ENCODE measurements at places on chromosomes 7 and 10.

GRCh38 chr10:61662794-61663259 lies at the start of gene CABCOCO1:
Gene CABCOCO1 (plus strand): TSS chr10:61662929. CDS start chr10:61662973, 44 bp downstream.
- DNase-seq, result no peak

DNA sequence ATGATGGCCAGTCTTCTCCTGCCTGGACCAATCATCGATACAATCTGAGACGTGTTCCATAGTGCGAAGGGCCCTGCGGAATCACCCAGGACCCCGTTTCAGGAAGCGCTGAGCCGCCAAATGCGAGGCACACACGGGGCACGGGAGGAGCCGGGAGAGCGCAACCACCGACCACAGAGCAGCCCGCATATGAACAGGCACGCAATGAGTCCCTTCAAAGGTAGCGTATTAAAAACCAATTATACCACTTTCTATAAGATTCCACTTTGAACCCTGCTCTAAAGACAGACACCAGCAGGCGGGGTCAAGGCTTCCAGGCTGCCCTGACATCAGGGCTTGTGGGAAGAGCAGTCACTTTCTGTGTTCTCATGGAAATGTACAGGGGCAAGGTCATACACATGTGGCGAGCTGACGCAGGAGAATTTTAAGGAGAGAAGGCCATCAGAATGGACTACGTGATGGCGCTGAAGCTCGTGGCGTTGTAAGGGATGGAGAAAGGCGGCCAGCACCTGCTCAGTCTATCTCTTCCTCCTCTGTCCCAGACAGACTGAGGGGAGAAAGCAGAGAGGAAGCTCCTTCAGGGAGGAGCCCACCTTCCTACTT lies 46.2 kb downstream of the AMZ1 start:
- DNase-seq, result no peak

DNA sequence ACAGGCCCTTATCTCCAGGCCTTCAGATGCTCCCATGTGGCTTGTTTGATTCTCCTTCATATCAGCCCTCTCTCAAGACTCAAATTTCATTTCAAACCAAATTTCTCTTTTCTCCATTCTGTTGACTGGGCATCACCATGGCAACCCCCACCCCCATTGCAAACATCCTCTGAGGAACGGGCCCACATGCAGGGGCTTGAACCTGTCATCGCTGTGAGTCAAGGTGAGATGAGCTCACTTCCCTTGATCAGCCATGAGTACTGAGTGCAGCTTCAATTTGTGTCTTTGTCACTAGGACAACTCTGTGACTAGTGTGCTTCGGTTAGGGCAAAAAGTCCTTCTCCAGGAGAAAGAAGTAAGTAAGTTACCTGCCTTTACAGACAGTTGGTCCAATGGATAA lies 41.9 kb downstream of the CALML3 start:
- no peak for DNase-seq

DNA sequence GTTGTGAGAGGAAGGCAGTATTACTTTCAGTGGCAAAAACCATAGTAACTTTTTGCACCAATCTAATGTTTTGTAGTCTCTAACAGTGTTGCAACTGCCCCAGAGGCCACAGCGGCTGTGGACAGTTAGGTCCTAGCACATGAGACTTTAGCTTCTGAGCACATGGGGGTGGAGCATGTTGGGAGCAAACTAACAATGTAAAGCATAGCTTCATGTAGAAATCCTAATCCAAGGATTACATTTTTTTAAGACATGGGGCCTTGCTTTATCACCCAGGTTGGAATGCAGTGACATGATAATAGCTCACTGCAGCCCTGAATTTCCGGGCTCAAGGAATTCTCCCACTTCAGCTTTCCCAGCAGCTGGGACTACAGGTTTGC lies 49.0 kb downstream of the LAMB1 start:
- no peak for DNase-seq

- no peak for DNase-seq
Observed at GRCh38 chr10:112375721-112376395, 1.9 kb downstream of the ACSL5 start.

DNA sequence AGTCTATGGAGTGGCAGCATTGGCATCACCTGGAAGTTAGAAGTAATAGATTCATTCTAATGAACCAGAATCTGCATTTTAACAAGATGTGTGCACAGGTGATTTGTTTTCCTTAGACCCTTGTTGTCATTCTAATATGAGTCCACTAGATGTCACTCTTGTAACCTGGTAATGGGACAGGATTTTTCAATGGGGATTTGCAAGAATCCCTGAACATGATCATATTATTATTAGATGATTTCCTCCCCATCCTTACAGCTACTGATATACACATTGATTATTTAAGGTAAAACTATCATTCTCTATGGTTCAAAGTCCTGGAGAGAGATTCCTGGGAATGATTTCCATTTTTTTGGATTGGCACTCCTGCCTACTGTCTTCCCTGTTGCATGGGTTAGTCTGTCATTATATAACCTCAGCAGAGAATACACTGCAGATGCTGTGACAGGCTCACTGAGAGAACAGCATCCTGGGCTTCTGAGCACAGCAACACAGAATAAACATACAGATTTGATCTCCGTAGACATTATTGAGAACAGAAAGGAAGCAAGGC lies 194.9 kb downstream of the SUGCT start:
- peak; percentile 45 for DNase-seq

GRCh38 chr7:111392294-111392693 lies 170.0 kb downstream of the IMMP2L start:
- DNase-seq, result no peak

- peak; percentile 64 for DNase-seq
Observed at GRCh38 chr7:77497079-77497478, 40.0 kb upstream of the PTPN12 start.

- no peak for DNase-seq
Observed at GRCh38 chr10:123146013-123146893, 1.7 kb upstream of the HMX2 start.

GRCh38 chr10:29132551-29133111 lies 156.2 kb upstream of the LYZL1 start:
- no peak for DNase-seq

DNA sequence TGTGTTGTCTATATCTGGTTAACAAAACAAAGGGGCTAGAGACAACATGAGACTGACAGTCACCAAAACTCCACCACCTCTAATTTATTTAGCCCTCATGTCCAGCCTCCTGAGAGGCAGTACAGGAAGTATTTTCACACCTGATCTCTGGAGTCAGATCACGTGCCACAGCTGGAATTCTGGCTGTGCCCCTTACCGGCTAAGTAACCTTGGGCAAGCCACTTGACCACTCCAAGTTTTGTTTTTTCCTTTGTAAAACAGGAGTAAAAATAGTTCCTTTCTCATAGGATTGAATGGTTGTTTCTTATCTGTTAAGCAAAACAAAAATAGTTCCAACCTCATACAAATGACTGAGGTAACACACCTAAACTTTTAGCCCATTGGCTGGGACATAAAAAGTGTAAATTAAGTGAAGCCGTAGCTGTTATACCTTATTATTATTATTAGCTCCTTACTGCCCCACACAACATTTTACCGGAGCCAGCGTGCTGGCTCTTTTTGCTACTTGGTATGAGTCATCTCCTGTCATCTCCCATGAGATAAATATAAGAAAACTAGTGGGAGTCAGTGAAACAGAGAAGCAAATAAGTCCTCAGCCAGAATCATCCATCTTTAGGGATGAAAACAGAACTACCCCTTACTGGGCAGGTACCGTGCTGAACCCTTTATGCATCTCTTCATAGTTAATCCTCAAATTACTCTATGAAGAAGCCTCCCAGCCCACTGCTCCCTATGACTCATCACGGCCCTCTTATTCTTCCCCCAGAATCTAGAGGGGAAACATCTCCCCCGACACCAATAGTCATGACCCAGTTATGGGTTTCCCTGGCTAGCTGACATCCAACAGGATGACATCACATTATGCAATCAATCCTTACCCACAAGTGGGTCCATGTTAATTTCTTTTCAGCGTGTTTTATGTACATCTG lies 44.9 kb downstream of the PPP1R3C start:
- DNase-seq, result no peak

DNA sequence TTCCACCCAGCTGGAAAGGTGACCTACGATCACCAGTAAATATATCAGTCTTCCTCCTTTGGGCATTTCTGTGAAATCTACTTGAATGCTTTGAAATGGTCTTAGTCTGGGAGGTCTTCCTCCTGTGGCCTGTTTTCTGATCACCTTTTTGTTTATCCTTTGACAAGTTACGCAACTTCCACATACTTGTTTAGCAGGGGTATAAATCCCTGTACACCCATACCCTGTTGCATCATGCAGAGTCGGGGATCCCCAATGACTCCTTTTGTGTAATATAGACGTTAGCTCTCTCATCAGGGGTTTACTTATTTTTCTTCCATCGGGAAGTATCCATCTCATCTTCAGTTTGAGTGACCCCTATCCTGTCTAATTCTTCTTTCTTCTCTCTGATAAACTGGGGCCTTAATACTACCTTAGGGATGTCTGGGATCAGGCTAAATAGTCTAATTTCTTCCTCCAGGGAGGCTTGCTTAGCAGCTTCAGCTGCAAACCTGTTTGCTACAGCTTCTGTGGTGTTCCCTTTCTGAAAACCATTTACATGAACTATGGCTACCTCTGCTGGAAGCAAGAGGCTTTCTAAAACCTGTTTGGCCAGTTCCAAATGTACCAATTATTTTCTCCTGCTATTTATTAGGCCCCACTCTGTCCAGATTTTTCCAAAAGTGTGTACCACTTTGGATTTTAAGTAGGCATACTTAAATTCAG lies 25.8 kb downstream of the MAPK8 start:
- peak; percentile 20 for DNase-seq

DNA sequence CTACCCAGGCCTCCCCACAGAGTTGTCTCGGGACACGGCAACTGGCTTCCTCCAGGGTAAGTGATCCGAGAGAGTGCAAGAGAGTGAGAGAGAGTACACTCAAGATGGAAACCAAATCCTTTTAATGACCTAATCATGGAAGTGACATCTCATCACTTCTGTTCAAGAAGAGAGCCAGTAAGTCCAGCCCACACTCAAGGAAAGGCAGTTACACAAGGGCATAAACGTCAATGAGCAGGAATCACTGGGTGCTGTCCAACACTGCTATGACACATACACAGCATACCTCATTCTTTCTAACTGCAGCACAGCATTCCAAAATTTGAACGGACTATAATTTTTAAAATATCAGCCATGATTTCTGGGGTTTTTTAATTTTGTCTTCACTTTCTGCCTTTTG lies 29.3 kb upstream of the OSBPL3 start:
- no peak for DNase-seq

GRCh38 chr10:78229489-78229888 lies 195.8 kb downstream of the RPS24 start:
- no peak for DNase-seq

GRCh38 chr10:21464134-21464533 lies 61.3 kb downstream of the SKIDA1 start:
- DNase-seq, result no peak

DNA sequence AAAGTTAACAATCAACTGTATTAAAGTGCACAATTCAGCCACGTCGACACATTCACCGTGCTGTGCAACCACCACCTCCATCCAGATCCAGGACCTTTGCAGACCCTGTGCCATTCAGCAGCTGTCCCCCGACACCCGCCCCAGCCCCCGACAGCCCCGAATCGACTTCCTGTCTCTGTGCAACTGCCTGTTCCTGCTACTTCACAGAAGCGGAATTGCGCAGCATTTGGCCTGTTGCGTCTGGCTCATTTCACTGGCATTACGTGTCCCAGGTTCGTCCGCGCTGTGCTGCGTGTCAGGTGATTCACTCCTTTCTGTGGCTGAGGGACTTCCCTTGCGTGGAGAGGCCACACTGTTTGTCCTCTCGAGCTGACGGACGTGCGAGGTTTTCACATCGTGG lies 33.2 kb upstream of the DNAAF5 start:
- DNase-seq, result no peak

GRCh38 chr7:133253519-133253875 lies 619 bp downstream of the EXOC4 start:
- DNase-seq, result no peak

DNA sequence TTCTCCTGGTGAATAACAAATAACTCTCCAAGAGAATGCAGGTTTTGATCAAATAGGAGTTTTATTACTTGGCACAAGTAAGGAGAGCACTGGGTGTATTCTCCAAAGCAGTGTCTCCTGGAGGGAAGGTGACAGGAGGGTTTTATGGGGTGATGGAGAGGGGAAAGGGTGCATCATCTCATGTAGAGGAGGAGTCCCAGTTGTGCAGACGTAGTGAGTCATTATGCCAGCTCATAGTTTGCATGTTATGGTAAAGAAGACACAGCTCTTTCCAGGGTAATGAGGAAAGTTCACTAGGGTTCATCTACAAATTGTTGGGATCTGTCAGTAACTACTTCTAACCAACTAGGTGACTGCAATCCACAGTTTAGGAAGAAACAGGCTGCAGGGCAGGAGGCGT lies 347.9 kb upstream of the MEOX2 start:
- DNase-seq, result no peak

DNA sequence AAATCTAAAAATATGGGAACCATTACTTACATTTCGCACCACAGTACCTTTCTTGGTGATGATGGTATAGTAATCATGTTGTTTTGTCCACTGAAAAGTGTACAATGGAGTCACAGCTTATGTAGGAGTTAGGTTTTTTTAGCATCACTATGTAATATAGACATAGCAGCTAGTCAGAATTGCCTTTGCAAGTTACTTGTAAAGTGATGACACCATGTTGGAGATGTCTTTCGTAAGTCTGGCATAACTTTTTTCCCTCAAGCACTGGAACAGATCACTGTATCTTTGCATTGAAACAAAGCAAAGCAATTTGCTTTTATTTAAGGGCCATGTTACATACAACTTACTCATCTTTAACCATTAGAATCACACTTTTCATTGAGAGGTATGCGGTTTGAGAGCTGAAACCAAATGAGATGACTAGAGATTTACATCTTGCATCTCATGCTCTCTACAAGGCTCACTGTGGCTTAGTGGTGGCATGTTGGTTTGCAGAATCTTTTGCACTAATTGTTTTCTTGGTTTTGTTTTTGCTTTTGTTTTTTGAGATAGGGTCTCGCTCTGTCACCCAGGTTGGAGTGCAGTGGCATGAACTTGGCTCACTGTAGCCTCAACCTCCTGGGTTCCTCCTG lies 18.3 kb downstream of the UBN2 start:
- DNase-seq, result no peak

GRCh38 chr7:151460474-151460855 lies 20.5 kb upstream of the CRYGN start:
- no peak for DNase-seq

- DNase-seq, result no peak
Observed at GRCh38 chr7:74395745-74396311, 57.9 kb upstream of the GTF2IRD1 start.

GRCh38 chr7:141738592-141739013 lies 445 bp downstream of the SSBP1 start:
- no peak for DNase-seq

Measured in NCI-H1105 treated with DMSO at 0.1 percent for 48 hours (cell line).